Testis (tissue), 5 donors: ENCODE measurements at places on chromosomes 16 and 17.

- peak; percentile 80 for DNase-seq
These were observed 38.1 kb downstream of the SOST start for GRCh38 chr17:43720311-43721060.

GRCh38 chr16:324451-325334, 27.8 kb downstream of the AXIN1 start:
- DNase-seq, result no peak

DNA sequence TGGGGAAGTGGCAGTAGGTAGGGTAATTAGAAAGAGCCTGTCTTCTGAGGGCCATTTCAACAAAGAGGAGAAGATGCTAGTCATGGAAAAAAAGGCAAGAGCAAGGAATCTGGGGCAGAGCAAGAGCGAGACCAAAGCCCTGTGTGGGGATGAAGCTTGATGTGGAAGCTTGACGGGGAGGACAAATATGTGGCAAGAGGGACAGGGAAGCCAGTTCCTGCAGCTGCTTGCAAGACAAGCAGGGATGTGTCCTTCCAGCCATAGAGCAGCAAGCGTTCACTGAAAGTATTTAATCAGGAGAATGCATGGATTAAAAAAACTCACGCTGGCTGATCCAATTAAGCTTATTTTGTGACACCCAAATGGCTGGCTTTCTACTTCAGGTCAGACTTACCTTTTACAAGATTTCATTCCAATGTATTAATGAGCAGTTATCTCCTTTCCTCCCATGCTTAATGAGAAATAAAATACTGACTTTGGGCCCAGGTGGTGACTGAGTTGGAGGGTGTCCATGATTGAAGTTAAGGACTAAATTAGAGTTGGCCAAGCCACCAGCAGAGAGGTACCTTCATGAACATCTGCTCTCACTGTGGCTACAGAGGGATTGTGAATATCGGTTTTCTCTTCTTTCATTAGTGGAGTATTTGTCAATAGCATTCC, 76.8 kb downstream of the ABCA8 start:
- no peak for DNase-seq

DNA sequence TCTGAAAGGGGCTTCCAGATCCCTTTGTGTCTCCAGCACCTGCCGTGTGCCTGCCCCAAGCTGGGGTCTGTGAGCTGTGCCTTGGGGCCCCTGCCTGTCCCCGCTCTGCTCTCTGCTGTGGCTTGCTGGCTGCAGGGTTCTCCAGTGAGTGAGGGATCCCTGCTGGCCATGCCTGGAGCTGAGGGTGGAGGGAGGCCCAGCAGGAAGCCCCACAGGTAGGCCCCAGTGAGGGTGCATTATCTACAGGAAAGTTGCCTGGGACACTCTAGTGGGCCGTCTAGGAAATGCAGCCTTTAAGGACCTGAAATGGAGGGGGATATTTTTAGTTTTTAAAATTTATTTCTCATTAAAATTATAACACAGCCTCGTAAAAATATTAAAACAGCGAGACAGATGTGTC, 50.9 kb downstream of the JPH3 start:
- DNase-seq, result no peak

GRCh38 chr17:44267165-44267455, 825 bp downstream of the SLC4A1 start:
- DNase-seq, result no peak

DNA sequence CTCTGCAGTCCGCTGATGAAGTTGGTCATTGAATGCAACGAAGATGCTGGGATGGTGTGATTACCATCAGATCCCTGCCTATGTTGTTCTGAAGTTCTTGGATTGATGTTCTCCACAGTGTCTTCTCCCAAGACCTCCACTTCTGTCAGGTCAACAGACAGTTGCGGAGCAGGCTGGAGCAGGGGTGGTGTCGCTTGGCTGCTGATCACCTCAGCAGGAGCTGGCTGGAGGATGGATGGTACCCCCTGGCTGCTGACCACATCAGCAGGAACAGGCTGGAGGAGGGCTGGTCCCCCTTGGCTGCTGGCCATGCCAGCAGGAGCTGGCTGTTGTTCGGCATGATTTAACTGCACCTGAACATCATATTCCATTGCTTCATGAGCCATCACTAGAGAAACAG, 5.6 kb downstream of the RFWD3 start:
- no peak for DNase-seq

DNA sequence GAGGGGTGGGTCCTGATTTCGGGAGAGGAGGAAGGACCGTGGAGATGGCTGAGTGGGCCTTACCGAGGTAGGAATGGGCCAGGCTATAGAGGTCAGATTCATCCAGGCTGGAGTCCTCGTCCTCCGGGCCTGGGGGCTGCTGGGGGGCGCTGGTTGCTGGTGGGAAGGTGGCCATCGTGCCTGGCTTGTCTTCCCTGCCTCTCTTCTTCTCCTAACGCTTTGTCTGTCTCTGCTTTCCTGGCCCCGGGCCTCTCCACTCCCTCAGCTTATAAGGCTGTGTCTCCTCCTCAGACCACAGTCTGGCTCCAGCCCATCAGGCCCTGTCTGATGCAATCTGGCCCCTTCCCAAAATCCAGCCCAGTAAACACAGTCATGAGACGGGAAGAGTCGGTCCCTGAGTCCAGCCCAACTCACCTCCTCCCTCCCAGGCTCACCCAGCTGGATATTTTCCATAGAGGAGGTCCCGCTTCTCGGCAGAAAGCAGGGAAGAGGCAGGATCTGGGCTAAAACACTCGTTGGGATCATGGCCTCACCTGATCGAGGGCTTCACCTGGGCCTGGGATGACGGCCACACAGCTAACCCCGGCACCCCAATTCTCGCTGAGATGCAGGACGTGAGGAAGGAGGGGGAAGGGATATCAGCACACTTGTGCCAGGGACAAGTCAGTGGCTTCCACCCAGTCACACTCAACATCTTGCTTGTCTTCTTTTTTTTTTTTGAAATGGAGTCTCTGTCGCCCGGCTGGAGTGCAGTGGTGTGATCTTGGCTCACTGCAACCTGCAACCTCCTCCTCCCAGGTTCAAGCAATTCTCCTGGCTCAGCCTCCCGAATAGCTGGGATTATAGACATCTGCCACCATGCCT, at the start of gene NUPR1:
NUPR1 (minus strand) TSS at position 242 of the 864 bp plus-strand sequence; CDS start at position 175, 67 bp downstream.
- peak; percentile 97 for DNase-seq

DNA sequence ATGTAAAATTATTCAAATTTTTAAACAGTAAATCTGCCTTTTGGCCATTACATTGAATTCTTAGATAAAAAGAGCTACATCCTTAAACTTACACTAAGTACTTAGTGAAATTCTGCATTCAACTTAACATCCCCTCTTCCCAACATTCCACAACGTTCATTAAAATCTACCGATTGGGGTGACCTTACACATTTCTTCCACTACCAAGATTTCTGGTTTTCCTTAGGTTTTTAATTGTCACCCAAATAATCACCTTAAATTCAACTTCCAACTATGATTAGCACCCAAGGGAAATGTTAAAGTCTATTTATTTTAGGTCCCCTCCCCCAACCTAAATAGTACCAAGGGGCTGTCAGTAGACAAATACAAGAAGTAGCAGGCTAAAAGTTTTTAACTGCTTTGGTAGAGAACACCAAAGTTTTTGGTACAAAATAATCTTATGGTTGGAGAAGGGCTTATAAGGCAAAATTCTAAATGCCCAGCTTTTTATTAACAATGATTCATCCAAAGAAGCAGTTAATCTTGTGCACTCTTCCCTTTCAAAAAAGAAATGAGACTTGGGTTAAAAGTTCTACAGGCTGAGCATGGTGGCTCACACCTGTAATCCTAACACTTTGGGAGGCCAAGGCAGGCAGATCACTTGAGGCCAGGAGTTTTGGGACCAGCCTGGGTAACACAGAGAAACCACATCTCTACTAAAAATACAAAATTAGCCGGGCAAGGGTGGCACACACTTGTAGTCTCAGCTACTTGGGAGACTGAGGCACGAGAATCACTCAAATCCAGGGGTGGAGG, 4.7 kb downstream of the SRSF1 start:
- no peak for DNase-seq

- no peak for DNase-seq
These were observed 191.8 kb downstream of the SNX29 start for GRCh38 chr16:12168074-12169000.

DNA sequence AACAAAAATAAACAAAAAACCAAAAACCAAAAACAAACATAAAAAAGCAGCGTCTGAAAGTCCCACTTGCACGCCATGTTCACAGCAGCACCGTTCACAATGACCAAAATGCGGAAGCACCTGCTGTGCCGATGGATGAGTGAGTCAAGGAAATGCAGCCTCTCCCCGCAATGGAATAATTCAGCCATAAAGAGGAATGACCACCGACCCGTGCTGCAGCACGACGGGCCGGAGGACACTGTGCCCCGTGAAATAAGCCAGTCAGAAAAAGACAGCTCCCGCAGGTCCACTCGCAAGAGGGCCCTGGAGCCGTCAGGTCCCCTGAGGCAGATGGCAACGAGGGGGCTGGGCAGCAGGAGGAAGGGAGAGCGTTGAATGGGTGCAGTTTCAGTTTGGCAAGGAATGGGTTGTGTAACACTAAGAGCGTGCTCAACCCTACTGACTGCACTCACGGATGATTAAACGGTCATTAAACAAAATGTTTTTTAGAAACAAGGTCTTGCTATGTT, 5.1 kb downstream of the CLCN7 start:
- no peak for DNase-seq

DNA sequence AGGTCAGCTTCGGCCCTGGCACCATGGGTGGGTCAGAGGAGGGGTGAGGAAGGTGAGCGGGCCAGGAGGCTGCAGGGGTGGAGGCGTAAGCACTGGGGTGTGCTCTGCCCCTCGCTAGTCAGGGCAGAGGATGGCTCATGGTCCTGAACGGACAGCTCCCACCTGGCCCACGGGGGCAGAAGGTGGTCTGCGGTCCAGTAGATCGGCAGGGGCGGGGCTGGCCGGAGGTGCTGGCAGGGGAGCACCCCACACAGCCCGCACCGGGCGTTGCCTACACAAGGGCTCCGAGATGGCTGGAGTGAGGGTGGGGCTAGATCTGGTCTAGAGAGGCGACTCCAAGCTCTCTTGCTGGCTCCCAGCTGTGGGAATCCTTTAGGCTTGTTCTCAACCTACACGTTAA, 8.2 kb downstream of the NPTX1 start:
- no peak for DNase-seq

DNA sequence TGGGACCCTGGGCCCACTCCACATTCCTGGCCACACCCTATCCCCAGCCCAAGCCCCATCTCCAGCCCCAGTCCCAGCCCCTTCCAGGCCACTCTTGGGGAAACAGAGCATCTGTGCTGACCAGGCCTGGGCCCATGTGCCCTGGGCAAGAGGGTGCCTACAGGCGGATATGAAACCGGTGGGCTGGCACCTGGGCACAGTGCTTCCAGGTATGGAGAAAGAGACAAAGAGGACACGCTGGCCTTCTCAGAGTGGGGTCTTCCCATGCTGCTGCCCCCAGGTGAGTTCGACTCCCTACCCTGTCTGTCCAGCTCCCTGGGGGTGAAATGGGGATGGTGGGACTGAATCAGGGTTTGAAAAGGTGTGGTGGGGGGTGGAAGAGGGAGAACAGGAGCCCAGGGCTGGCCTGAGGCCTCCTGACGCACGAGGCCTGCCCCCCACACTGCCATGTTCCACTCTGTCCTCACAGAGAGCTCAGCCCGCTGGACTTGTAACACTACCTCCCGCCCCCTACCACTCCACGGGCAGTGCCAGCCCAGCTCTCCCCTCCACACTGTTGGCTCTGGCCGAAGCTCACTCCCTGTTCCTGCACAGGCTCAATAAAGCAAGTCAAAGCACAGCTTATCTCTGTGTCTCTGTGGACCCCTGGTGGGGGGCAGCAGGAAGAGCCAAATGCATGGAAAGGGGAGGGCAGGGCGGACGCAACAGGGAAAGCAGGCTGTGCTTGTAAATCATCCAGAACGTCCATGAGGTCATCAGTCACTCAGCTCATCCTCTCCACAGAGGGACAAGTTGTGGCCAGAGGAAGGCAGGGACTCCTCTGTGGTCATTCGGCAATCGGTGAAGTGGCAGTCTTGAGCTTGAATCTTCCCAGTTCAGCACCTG, 71.1 kb upstream of the TMEM97 start:
- DNase-seq, result no peak

DNA sequence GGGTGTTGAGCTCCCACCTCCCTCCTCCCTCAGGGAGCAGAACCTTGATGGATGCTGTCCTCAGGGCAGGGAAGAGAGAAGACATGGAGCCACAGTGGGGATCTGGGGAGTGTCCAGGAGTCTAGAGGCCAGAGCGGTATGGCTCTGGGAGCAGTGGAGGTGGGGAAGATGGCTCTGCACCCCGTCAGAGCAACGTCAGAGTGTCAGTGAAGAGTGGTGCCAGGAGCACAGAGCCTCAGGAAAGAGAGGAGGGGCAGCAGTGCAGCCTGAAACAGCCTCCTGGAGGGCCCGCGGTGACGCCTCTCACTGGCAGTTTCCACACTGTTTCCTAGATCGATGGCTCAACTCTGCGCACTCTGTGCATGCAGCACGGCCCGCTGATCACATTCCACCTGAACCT, 23.2 kb upstream of the SLC5A11 start:
- DNase-seq, result no peak

DNA sequence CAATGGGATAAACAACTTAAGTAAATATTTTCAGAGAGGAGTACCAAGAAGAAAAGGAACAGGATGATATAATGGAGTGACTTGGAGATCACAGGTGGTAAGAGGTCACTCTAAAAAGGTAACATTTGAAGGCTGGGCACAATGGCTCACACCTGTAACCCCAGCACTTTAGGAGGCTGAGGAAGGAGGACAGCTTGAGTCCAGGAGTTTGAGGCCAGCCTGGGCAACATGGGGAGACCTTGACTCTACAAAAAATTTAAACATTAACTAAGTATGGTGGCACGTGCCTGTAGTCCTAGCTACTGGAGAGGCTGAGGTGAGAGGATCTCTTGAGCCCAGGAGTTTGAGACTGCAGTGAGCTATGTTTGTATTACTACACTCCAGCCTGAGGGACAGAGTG, 3.4 kb upstream of the TMEM11 start:
- DNase-seq, result no peak

DNA sequence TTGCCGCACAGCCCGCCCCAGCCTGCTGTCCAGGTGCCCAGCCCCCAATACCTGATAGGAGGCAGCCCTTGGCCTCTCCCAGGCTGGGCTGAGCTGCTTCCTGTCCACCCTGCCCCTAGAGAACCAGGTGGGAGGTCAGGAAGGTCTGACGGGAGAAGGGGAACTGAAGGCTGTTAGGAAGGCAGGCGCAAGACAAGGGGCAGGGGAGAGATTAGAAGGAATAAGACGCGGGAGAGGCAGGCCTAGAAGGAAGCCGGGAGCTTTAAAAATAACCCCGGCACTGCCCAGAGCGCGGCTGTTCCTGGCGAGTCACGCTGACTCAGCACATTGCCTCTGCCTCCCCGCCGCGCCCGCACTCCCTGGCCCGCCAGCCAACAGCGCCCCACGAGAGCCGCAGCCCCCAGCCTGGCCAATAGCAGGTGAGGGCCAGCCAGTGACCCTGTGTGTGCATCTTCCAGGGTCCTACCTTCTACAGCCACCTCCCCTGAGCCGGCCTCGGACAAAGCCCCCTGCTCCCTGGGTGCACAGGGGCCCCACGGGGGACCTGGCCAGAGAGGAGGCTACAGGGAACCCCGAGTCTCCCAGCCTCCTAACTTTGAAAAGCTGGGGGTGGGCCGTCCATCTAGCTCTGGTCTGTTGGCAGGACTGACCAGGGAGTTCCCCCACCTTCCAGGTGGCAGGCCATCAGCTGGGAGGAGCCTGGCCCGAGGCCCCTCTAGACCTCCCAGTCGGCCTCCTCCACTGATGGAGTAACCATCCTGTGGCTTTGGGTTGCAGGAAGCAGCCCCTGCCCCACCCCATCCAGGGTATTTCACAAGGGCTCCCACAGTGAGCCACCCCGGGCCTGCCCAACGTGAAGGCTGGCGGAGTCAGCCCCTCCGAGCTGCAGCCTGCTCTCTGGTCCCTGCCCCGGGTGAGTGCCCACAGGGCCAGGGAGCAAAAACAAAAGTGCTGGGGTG, 4.0 kb downstream of the MAFG start:
- DNase-seq, result peak; percentile 88

GRCh38 chr17:32116937-32117336, 25.4 kb upstream of the RHOT1 start:
- no peak for DNase-seq
